NCI-H1105 (cell line): ENCODE measurements at places on chromosomes 13 and 19.
A peak's percentile ranks its signal among the peaks of the same experiment; 100 is the strongest.

DNA sequence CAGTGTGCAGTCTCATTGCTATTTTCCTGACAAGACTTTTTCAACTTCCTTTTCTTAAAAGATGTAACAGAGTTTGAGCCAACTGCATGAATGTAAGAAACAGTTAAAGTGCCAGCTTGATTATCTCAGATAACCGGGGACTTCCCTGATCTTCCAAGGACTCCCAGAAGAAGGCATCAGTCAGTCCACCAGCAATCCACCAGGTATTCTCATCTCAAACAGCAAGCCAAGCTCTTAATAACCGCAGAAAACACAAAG lies 350.1 kb downstream of the LIG4 start:
- no peak for DNase-seq

GRCh38 chr19:41912899-41913537 lies 15.2 kb downstream of the ERFL start:
- DNase-seq, result no peak

DNA sequence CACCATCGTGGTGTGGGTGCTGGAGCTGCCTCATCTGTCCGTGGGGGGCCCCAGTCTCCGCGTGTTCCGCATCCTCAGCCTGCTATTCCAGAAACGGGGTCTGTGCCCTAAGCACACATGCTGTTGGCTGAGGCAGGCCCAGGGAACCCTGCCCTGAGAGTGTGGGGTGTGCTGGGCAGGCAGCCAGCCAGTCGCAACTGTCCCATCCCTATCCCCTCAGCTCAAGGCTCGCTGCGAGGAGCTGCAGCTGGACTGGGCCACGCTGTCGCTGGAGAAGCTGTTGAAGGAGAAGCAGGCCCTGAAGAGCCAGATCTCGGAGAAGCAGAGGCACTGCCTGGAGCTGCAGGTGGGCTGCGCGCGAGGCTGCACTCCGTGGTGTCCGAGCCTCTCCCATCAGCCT lies 21.9 kb downstream of the PLEKHJ1 start:
- DNase-seq, result no peak

DNA sequence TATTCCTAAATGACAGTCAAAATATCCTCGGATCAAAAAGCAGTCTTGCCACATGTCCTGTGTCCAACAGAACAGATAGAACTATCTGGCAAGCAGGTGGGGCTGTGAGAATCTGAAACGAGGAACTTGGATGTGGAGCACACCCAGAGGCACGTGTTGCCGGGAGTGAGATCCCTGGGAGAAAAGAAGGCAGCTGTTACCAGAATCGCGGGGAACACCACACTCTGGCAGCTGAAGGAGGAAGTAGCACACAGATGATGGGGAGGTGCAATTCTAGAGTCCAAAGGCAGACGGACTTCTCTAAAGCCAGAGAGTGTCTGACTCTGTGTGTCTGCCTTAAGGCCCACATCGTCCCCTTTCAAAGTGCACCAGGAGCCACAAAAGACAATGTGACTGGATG lies 22.3 kb downstream of the SLC7A1 start:
- no peak for DNase-seq

DNA sequence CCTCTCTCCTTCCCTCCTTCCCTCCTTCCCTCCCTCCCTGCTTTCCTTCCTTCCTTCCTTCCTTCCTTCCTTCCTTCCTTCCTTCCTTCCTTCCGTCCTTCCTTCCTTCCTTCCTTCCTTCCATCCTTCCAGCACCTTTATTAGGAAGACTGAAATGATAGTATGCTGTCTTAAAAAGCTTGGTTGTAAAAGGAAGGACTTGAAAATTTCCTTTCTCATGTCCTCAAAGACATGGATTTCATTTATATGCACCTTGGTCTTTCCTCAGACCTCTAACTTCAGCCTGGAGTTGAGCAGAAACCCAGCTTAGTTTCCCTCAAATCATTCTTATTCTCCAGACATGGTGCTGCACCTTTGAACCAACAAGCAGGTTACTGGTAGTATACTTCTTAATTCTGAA lies 141.7 kb downstream of the GPC6 start:
- no peak for DNase-seq

DNA sequence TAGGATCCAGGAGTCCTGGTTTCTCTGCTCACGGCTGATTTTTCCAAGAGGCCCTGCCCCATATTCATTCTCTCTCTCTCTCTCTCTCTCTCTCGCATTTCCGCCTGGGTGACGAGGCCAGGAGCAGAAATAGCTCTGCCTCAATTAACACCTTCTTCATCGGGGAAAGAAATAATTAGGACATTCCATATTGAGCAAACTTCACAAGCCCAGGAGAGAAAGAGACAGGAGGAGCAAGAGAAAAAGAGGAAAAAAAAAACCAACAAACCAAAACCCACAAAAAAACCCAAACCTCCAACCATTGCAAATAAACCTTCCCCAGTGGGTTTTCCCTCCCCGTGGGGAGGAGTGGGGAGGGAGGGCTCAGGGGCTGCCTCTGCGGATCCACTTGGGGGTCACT lies 143.0 kb downstream of the CACNA1A start:
- DNase-seq, result no peak

DNA sequence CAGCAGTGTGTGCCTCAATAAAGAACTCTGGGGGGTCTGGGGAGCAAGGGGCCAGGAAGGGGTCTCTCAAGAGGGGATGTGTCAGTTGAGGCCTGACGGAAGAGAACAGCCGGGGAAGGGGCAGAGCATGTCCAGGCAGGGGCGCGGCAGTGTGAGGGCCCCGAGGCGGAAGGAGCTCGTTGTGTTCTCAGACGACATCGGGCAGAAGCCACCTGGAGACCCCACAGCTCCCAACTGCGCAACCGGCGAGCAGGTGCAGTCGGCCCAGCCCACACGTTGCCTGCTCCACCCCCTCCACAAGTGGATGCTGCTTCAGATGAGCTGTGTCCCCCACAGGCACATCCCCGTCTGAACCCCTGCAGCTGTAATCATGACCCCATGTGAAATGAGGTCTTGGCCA lies 4.9 kb downstream of the CACTIN start:
- DNase-seq, result no peak

DNA sequence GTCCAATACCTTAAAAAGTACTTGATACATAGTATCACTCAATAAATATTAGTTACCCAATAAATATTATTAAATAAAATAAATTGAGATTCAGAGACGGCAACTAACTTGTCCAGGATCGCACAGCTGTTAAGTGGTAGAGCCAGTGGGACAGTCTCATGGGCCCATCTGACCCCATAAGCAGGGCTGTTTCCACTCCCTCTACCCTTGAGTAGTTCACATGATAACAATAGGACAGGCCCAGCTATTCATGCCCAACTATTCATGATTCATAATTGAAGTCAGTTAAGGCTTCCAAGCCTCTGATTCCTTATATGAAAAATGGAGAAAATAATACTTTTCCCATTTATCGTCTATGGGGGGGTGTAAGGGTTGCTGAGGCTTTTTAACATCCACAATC lies 78.2 kb downstream of the C13orf42 start:
- no peak for DNase-seq

DNA sequence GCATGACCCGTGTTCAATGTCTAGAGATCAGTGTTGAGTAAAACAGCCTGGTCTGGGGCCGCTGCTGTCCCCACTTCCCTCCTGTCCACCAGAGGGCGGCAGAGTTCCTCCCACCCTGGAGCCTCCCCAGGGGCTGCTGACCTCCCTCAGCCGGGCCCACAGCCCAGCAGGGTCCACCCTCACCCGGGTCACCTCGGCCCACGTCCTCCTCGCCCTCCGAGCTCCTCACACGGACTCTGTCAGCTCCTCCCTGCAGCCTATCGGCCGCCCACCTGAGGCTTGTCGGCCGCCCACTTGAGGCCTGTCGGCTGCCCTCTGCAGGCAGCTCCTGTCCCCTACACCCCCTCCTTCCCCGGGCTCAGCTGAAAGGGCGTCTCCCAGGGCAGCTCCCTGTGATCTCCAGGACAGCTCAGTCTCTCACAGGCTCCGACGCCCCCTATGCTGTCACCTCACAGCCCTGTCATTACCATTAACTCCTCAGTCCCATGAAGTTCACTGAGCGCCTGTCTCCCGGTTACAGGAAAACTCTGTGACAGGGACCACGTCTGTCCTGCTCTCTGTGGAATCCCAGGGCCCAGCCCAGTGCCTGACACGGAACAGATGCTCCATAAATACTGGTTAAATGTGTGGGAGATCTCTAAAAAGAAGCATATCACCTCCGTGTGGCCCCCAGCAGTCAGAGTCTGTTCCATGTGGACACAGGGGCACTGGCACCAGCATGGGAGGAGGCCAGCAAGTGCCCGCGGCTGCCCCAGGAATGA lies 1.5 kb upstream of the CEACAM5 start:
- peak; percentile 23 for DNase-seq

DNA sequence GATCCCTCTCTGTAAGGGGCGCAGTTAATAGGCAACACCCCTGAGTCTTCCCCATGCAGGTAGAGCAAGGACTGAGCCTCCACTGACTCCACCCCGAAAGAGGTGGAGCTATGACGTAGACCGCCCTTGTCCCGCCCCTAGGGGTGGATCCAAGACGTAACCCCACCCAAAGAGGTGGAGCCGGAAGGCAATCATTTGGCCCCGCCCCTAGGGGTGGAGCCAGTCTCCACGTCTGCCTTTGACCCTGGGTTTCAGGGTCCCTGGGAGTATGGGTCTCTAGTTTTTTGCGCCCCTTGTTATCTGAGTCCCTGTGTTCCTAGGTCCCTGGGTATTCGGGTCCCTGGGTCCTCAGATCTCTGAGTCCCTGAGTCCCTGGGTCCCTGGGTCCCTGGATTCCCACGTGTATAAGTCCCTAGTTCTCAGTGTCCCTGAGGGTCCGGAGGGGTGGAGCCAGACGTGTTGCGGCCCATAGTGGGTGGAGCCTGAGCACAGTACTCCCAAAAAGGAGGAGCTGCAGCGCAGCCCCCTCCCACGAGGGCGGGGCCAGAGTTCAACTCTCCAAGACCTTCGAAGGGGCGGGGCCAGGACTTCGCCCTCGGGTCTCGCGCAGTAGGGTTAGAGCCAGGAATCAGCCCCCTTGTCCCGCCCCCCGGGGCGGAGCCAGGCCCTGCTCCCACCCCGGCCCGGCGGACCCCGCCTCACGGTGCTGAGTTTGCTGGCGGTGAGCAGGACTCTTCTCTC lies 5.3 kb downstream of the DENND1C start:
- DNase-seq, result no peak

DNA sequence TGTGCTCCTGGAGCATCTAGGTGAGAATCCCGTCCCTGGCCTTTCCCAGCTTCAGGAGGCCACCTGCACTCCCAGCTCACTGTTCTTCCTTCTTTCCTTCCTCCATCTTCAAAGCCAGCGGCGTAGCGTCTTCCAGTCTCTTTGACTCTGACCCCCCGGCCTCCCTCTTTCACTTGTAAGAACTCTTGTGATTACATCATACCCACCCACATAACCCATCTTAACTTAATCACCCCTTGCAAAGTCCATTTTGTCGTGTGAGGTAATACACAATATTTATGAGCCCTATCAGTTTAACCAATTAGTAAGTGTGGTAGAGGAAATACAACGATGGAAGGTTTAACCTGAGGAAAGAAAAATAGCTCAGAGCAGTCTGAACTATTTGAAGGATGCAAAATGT lies 4.6 kb upstream of the CDC16 start:
- no peak for DNase-seq

DNA sequence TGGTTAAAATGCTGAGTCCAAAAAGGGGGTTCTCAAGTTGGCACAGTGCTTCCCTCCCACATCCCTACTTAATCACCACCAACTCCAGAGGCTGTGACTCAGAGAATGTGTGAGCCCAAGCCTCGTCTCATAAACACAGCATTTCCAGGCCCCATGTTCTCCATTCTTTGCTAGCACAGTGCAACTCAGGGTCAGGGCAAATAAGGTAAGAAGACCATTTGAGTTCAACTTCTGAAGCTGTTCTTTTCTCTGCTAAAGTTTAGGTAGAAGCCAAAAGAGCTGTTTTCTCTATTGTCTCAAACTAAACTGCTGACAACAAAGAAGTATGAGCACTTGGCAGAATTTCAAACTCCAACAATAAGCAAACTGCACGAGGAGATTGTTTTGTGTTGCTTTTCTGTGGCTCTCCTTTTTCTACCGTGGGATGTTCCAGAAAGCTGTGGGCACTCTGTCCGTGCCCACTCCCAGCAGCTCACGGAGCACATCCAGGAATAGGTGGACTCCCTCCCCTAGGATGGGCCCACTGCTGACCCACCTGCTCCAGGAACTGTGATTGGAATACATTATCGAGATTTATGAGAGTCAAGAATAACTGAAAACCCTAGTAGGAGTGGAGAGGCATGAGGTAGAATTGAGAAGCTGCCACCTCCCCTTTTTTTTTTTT lies 494.3 kb downstream of the COG6 start:
- no peak for DNase-seq

GRCh38 chr13:46181840-46182490 lies at the start of gene LCP1:
Gene LCP1, minus strand, starts transcription at chr13:46182177. Its CDS starts 22,515 bp downstream, at chr13:46159662.
- no peak for DNase-seq

DNA sequence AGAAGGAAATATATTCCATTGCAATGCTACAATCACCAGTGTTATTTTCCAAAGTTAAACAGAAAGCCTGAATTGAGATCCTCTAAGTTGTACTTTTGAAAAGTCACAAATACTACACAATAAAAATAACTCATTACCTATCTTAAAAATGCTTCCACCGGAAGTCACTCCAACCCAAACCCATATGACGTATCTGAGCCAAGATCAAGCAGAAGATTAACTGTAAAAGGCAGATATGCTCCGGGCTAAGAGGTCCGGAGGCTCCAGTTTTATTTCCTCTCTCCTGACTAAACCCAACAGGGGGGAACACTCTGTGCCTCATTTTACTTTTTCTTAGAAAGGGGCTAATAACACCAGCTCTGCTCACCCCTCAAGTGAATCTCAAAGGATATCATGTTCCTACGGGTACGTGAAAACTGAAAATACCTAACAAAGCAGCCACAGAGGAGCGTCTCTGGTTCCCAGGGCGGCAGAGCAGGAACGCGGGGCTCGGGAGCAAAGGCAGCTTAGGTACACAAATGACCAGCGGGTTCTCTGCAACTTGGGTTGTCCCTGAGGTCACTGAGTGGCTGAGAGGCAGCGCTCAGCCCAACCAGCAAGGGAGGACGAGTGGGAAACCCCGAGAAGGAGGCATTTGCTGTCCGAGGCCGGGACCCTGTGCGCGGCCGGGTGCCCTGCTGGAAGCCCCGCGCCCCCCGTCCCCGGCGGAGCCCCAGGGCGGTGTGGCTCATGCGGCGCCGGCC lies 750 bp downstream of the RAB20 start:
- no peak for DNase-seq

DNA sequence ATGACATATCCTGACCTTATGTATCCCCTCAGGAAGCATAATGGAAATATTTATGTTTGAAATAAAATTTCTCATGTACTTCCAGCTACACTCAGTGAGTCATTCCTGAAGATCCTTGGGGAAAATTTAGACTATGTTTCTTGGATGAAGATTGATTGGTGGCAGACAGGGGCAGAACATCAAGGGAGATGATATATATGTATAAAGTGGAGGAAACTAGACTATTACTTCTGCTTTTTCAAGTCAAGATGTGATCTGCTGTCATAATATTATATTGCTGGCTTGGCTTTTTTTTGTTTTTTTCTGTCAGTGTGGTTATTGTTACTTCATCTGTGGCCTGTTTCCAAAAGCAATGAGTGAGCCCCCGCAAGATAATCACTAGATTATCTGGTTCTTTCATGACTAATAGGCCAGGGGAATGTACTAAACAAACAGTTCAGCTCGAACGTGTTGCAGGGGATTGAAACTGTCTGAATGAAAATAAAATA lies 87.2 kb upstream of the TNFSF11 start:
- no peak for DNase-seq
